ENCODE measurements at places on chromosomes 11 and 22.

DNA sequence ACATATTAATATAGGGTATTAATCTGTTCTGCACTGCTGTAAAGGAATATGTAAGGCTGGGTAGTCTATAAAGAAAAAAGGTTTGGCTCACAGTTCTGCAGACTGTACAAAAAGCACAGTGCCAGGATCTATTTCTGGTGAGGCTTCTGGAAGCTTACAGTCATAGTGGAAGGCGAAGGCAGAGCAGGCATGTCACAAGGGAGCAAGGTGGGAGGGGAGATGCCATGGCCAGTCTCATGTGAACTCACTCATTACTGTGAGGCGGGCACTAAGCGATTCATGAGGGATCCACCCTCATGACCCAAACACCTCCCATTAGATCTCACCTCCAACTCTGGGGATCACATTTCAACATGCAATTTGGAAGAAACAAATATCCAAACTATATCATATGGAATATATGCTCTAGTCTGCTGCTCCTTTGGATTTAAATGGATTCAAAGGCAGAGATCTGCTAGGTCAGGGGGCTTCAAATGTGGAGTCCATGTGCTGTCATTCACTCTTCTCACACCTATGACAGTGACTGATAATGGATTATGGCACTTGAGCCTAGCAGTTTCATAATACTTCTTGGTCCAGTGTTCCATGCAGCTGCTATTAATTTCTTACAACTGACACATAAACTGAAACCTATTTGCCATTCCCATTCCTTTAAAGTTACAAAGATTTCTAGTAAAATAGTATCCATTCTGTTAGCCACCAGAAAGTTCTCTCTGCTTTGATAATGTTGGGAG, 146.0 kb downstream of the ATG16L2 start:
- DNase-seq, result no peak

DNA sequence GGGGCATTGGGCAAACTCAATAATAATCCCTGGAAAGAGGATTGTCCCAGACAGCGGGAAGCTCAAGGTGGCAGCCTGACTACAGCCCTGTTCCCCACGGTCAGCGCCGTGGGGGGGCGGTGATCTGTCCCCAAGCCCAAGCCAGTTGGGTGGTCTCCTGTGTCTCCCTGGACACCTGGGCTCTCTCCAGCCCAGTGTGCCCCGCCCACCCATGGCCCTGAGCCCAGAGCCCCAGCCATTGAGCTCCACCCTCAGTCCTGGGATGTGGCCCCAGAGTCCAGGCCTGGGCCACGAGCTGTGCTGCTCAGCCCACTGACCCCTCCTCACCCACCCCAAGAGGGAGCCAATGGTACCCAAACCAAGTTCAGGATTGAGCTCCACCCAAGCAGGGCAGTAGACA, 27.9 kb upstream of the PDE2A start:
- no peak for DNase-seq

DNA sequence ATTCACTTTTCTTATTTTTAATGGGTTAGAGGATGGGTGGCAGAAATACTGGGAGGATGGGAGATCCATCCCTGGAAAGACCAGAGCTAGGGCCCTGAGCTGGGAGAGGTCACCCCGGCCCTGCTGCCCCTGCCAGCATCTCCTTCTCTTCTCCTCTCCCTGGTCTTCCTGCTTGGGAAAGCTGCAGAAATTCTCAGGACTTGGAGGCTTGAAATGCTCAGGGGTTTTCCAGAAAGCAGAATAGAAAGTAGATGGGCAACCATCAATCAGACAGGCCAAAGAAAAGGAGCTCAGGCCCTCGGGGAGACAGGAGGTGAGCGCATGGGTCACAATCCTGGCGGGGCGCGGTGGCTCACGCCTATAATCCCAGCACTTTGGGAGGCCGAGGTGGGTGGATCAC, 1.5 kb downstream of the APOBEC3H start:
- no peak for DNase-seq

DNA sequence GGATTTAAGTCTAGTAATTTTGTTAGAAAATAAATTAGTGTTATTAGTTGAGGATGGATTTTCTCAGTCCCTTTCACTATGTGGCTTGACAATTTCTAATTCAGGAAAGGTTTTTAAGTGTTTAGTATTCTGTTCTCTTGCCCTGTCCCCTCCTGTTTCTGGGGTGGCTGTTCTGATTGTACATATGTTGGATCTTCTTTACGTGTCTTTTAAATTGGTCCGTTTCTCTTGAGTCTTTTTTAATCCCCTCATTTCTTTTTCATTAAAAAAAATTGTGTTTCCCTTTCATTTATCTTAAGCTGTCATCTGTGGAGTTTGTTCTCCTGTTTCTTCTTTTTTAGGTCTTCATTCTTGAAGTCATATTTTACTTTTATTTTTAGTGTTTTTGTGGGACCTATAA, 12.5 kb downstream of the ZBED4 start:
- no peak for DNase-seq

GRCh38 chr11:97974798-97975498, 1045.8 kb upstream of the CNTN5 start:
- no peak for DNase-seq

DNA sequence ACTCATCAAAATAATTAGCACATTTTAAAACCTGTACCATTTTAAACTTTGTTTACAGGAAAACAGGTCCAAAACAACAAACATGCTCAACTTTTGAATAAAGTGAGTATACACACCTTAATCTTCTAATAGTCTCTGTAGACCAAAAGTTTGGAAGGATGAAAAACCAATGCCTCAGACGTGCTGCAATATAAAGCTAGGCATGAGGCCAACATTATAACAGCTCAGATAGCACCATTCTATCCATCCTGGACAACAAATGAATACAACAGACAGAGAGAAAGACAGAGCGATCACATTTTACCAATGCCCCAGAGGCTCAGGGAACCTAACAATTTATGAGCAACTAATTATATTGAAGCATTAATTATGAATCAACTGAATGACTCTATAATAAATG, 77.0 kb downstream of the PAK1 start:
- no peak for DNase-seq

- DNase-seq, result no peak
Observed at GRCh38 chr11:119697445-119697844, 31.6 kb downstream of the NECTIN1 start.

- DNase-seq, result peak; percentile 79
Observed at GRCh38 chr11:61187505-61188130, 15.7 kb upstream of the PGA3 start.

DNA sequence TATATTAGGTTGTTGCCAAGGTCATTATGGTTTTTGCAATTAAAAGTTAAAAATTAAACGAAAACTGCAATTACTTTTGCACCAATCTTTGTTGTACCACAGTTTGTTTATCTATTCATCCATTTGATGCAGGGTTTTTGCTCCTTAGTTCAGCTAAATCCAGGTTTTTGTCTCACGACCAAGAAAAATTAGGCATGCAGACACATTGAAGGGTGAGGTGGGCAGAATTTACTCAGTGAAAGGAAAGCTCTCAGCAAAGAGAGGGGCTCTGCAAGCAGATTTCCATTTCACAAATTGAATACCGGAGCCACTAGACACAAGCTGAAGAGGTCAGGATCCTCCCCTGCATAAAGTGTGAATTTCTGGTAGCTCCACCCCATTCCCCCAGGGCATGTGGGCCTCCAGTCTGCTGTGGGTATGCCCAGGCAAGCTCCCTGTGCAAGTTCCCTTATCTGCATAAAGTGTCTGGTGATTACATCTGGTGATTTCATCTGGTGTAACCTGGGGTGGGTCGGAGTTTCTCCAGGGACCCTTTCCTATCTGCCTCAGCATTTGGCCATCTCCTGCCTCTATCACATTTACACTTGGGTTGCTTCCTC, 33.3 kb downstream of the APOL6 start:
- no peak for DNase-seq

DNA sequence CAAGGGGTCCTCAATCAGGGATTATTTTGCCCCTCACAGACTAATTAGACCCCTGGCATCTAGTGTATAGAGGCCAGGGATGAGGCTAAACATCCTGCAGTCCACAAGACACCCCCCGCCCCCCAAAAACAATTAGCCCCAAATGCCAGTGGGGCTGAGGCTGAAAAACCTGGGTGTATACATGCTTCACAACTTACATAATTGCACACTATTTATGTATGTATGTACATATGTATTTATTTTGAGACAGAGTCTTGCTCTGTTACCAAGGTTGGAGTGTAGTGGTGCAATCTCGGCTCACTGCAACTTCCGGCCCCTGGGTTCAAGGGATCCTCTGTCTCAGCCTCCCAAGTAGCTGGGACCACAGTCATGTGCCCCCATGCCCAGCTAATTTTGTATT, 28.8 kb upstream of the SHANK2 start:
- DNase-seq, result no peak

- no peak for DNase-seq
Observed at GRCh38 chr11:44763121-44763820, 36.5 kb downstream of the TSPAN18 start.

DNA sequence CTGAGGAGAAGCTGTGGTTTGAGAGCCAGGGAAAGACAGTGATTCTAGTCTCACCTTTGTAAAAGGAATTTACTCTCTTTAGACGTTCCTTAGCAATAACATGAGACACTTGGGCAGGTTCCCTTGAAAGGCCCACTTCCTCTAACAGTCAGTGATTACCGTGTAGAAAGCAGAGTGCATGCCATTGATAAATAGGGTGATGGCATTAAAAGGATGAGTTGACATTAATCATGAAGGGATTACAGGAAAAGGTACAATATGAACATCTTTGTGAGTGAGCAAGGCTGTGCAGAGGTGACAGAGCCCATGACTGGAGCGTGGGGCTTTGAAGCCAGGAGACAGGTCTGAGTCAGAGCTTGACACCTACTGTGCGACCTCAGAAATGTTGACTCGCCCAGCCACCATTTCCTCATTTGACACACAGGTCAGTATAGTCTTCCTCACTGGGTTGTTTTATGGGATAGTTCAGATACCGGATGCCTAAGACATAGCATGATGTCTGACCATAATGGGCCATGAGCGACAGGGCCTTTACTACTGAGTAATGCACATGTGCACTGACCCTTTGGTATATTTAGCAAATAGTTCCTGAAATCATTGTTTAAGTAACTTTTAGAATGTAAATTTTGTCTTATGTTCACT, 341.7 kb upstream of the MTNR1B start:
- DNase-seq, result peak; percentile 47

DNA sequence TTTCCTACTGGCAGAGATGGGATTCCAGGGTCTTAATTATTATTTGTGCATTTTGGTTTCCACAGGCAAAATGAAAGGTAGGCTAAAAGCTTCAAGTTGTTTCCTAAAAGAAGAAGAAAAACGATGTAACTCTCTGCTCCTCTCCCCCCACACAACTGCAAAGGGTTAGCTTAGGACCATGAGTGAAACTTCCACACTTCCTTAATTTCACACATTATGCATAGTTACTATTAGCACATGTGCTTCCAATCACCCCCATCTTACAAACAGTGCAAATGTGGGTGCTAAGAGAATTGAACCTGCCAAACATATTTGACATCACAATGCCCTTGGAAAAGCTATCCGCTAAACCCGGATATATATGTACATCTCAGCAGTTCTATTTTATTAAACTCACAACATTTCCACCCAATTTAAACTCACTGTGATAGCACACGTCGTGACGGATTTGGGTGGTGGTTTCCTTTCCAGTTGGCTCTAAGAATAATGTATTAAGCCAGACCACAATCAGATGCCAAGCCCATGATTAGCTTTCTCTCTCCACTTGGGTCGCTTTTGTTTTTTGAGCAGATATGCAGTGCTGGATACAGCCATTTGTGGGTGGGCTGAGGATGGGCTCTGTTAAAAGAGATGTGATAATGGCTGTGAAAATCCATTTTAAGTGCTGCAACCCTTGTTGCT, 245.0 kb upstream of the POU2AF2 start:
- no peak for DNase-seq

GRCh38 chr11:122910775-122911174, 28.2 kb downstream of the JHY start:
- DNase-seq, result peak; percentile 14

DNA sequence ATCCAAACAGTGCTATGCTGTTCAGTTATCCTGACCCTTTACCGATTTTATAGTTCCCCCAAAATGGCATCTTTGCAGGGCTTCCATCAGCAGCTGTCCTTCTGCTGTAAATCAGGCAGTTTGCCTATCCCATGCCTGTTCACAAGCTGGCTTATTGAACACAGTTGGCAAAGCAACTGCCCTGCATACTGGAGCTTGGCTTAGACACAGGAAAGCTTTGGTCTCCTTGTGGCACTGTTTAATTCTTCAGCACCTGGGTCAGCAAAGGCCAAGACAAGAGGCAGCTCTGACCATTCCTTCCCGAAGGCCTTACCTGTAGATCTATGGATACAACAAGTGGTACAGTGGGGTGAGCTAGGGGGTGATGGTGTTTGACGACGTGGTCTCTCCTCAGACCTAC, 32.2 kb downstream of the TSPAN18 start:
- no peak for DNase-seq

GRCh38 chr22:25353516-25354445, 134.3 kb downstream of the CRYBB2 start:
- DNase-seq, result no peak

- peak; percentile 31 for DNase-seq
Observed at GRCh38 chr22:22576244-22576988, 17.4 kb upstream of the PRAME start.

GRCh38 chr22:35678836-35679235, 30.6 kb downstream of the APOL6 start:
- DNase-seq, result no peak

DNA sequence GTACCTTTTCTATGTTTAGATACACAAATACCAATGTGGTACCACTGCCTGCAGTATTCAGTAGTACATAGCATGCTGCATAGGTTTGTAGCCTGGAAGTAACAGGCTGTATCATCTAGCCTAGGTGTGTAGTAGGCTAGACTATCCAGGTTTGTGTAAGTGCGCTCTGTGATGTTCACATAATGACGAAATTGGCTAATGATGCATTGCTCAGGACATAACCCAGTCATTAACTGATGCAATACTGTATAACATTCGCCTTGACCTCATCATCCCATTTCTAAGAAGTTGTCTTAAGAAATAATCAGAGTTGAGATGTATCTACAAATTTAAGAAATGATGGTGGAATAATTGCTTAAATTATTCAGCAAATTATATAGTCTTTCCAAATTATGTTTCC, 116.0 kb upstream of the TIMP3 start:
- DNase-seq, result no peak

DNA sequence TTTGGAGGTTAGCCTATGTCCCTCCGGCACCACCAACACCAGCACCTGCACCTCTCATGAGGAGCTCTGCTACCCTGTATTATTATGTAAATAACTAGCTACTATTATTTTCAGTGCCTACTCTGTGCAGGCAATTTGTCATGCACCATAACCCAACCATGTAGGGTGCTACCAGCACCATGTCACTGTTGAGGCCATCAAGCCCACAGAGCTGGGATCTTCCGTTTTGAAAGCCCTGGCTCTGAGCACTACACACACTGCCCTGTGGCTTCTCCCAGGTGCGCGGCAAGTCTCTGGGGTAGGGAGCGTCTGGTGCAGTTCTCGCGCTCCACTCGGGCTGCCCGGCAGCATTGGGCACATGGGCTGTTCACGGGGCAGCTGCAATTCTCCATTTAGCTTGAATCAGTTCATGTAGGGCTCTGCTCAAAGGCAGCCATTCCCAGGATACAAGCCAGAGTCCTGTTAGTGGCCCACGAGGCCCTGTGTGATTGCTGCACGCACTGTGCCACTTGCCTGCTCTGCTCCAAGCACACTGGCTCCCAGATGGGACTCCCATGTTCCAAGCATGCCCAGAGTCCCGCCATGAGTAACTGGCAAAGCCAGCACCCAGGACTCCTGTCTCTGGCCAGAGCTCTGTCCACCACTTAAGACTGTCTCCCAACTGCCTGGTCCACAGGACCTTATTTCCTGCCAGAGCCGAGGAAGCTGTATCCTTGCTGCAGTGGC, 42.5 kb upstream of the CDON start:
- DNase-seq, result no peak

- no peak for DNase-seq
Observed at GRCh38 chr11:69030301-69030700, 17.3 kb upstream of the MRGPRF start.

- DNase-seq, result no peak
Observed at GRCh38 chr11:70931430-70931829, 320.9 kb downstream of the SHANK2 start.
